ENCODE measurements at places on chromosomes 3 and 15.

GRCh38 chr3:122937745-122938144 is 89.8 kb downstream of the SEMA5B start:
- no peak overlapping the region for H3K4me3 ChIP-seq
- H3K4me1 ChIP-seq, result peaks cover 19% of the 10 kb centered on the region
- H3K27me3 ChIP-seq, result no peaks in the 10 kb centered on the region

GRCh38 chr3:156251424-156251823 is 131.0 kb downstream of the KCNAB1 start:
- H3K4me1 ChIP-seq, result no peaks in the 10 kb centered on the region
- H3K27me3 ChIP-seq, result no peaks in the 10 kb centered on the region
- H3K4me3 ChIP-seq, result no peak overlapping the region
- H3K27ac ChIP-seq, result no peak overlapping the region
- H3K36me3 ChIP-seq, result no peaks in the 10 kb centered on the region
- DNase-seq, result no peak

GRCh38 chr15:74235962-74236361 is at the start of gene CCDC33:
Gene CCDC33 (plus strand): TSS chr15:74236326. CDS start chr15:74236720, 394 bp downstream.
- H3K4me1 ChIP-seq, result peaks cover 14% of the 10 kb centered on the region
- H3K27me3 ChIP-seq, result no peaks in the 10 kb centered on the region

DNA sequence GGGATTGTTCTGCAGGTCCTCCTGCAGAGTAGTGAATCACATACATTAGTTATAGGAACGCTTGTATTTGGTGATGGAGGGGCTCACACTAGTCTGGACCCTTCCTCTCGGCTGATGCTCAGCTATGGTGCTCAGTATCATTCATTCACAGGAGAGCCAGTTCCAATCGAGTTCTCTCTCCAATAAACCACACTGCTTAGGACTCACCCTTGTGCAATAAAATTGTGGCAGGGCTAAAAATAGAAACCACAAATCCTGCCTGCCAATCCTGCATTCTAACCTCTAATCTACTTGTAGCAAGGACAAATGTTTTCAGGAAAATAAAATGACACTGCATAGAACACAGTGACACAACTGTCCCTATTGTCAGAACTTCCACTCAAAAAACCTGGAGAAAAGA is 138.4 kb upstream of the TBL1XR1 start:
- H3K27me3 ChIP-seq, result no peaks in the 10 kb centered on the region
- no peak overlapping the region for H3K27ac ChIP-seq
- no peak overlapping the region for H3K4me3 ChIP-seq
- DNase-seq, result no peak
- H3K36me3 ChIP-seq, result no peaks in the 10 kb centered on the region
- H3K4me1 ChIP-seq, result peaks cover 46% of the 10 kb centered on the region

DNA sequence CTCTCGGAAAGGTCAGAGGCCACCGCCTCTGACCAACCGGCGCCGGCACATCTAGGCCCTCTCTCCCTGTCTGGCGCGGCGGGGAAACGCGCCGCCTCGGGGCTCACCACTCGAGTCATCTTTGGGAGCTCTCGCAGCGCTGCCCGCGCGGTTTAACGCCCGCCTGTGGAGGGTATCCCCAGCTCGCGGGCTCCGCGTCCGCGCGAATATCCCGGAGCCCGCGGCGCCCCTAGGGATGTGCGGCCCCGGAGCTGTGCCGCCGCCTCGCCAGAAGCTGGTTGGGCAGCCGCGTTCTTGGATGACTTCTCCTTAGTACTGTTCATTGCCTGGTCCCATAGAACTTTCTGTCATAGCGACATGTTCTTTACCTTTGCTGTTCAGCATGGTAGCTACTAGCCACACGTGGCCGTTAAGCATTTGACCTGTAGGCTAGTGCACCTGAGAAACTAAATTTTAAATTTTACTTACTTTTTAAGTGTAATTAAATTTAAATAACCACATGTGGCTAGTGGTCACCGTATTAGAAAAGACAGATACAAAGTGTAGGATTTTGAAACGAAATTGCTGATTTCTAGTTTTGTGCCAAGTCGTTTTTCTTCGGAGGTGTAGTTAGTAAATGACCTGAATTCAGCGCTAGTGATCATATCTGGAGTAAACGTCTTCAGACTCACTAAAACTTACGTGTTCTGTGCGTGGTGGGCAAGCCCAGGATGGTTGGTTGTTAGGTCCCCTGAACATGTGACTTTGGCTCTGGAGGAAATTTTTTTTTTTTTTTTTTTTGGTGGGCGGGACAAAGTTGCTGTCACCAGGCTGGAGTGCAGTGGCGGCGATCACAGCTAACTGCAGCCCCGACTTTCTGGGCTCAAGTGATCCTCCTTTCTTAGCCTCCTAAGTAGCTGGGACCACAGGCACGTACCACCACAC is 835 bp downstream of the ARIH2 start:
- peak overlapping the region; percentile 97 for H3K27ac ChIP-seq
- H3K36me3 ChIP-seq, result peaks cover 9% of the 10 kb centered on the region
- no peaks in the 10 kb centered on the region for H3K27me3 ChIP-seq
- no peak for DNase-seq

DNA sequence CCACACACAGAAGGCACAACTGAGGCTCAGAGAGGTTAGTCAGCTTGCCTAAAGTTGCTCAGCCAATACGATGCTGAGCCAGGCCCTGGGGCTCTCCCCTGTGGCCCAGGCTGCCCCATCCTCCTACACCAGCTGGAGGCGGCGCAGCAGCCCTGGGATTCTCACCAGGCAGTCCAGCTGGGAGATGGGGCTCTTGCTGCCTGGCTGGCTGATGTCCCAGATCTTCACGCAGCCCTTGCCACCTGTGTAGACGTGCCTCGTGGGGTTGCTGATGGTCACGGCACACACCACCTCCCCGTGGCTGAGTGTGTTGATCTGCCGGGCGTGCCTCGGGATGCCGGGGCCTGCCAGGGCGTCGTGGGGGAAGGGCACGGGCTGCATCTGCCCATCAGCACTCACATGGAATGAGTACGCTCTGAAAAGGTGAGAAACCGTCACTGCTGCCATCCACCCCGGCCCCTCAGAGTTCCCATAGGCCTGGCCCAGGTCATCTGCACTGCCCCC is 42.8 kb downstream of the TLE3 start:
- H3K4me1 ChIP-seq, result no peaks in the 10 kb centered on the region
- DNase-seq, result no peak

GRCh38 chr15:66566963-66567531 is 1.2 kb upstream of the LCTL start:
- H3K4me1 ChIP-seq, result peaks cover 6% of the 10 kb centered on the region
- no peaks in the 10 kb centered on the region for H3K27me3 ChIP-seq
- H3K36me3 ChIP-seq, result no peaks in the 10 kb centered on the region
- no peak overlapping the region for H3K4me3 ChIP-seq
- H3K27ac ChIP-seq, result no peak overlapping the region
- no peak for DNase-seq

DNA sequence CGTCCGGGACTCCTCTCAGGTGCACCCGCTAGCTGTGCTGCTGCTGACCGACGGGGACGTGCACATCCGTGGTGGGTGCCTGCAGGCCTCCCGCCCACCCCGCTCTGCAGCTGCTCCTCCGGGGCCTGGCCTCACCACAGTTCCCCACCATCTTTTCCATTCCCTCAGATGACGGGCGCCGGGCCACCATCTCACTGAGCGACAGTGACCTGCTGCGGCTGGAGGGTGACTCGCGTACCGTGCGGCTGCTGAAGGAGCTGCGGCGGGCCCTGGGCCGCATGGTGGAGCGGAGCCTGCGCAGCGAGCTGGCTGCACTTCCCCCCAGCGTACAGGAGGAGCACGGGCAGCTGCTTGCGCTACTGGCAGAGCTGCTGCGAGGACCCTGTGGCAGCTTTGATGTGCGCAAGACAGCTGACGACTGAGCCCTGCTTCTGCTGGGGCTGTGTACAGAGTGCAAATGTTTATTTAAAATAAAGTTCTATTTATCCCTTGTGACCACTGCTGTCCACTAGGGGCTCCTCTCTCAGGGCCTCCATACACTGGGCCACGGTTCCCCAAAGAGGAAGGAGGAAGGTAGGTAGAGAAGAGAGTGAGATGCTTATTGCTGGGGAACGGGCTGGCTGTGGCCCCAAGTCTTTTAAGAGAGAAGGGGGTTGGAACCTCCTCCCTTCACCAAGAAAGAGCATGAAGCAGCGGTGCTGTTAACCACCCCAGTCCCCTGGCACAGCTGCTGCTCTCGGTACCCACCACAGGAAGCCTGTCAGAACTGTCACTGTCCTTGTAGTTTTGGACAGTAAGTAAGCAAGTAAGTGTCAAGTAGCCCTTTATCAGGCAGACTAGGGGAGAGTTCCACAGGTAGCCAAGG is 47.0 kb downstream of the DHX30 start:
- no peaks in the 10 kb centered on the region for H3K4me1 ChIP-seq
- DNase-seq, result no peak
- no peak overlapping the region for H3K4me3 ChIP-seq
- H3K27ac ChIP-seq, result no peak overlapping the region

Data from esophagus squamous epithelium (tissue), 5 donors.